Stimulated activated CD4-positive, alpha-beta T cell treated with anti-CD3 and anti-CD28 coated beads, Interleukin-1b, Interleukin-23, amount 100 ng/mL, for 24 hours (primary cell): ENCODE measurements at places on chromosomes 1 and 21.

DNA sequence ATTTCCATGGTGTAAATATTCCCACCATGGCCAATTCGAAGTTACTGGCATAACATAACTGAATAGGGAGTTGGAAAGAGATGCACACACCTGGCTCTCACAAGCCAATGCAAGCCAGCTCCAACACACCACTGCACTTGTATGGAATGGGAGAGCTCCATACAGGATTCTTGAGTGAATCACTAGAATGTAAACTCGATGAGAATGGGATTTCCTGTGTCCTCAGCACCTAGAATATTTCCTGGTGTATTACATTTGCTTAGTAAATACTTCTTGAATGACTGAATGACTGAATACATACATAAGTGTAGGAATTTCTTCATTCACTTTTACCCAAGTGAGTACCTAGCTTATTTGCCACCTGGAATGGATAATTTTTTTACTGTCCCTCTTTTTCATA, 16.2 kb upstream of the PPIE start:
- DNase-seq: no peak

DNA sequence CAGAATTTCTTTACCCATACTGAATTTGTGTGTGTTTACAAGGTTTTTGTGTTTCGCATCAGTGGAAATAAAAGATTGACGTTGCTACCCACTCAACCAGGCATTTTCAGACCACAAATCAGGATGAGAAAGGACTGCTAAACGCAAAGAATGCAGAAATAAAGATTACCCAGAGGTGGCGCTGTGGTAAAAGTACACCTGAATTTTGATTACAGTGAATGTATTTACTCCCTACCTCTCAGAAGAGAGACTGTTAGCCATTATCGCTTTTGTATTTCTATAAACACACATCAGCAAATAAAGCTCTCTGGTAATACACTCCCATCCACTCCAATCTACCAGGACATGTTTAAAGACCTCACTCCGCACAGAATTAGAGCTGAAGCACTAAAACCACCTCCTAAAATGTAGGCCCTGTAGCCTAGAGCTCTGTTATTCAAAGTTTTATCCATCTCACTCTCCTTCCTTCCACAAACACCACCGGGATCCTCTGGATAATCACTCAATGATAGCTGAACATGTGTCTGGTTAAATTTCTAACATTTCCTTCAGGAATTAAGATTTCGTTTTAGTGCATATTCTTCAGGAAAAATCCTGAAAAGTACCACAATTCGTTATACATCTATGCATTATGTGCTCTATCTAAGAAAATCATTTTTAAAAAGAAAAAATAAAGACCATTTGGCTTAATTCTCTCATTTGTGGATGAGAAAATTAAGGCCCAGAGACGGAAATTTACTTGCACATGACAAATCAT, 2.5 kb upstream of the LMO4 start:
- DNase-seq: no peak

GRCh38 chr1:151069103-151069486, 1.5 kb upstream of the GABPB2 start:
- no peak for DNase-seq

GRCh38 chr1:56063461-56063860, 515.9 kb downstream of the PLPP3 start:
- DNase-seq: no peak

GRCh38 chr21:45811136-45811535, 167.6 kb downstream of the PCBP3 start:
- no peak for DNase-seq

- DNase-seq: no peak
Measured at GRCh38 chr1:194104247-194104844, 917.9 kb upstream of the B3GALT2 start.

DNA sequence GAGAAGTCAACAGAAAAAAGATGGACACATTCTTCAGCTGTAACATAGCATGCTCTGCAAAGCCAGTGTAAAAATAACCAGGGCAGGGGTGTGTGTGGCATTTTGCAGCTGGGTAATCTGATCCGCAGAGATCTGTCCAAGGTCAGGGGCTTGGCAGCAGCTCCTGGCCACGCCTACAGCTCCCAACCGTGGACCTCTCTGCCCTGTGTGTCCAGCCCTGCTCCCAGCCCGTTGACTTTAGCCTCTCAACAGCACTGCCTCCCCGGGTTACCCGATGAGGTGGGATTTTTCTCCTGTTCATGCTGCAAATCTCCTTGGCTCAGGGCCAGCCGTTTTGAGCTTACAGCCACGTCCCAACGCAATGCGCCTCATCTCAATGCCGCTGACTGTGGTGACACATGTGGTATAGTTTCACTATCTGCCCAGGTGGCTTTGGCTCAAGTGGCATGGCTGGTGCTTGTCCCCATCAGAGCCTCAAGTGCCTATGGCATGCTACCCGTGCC, 68.1 kb downstream of the VWA5B1 start:
- DNase-seq: no peak

- no peak for DNase-seq
Measured at GRCh38 chr1:212062832-212063438, 27.4 kb downstream of the DTL start.

- DNase-seq: no peak
Measured at GRCh38 chr1:188027613-188028012, 1198.9 kb downstream of the PLA2G4A start.

GRCh38 chr21:33236766-33237165, 7.0 kb downstream of the IFNAR2 start:
- DNase-seq: no peak

GRCh38 chr1:101166583-101167120, 70.2 kb upstream of the S1PR1 start:
- DNase-seq: no peak

GRCh38 chr1:106619080-106619826, 437.2 kb upstream of the PRMT6 start:
- no peak for DNase-seq

DNA sequence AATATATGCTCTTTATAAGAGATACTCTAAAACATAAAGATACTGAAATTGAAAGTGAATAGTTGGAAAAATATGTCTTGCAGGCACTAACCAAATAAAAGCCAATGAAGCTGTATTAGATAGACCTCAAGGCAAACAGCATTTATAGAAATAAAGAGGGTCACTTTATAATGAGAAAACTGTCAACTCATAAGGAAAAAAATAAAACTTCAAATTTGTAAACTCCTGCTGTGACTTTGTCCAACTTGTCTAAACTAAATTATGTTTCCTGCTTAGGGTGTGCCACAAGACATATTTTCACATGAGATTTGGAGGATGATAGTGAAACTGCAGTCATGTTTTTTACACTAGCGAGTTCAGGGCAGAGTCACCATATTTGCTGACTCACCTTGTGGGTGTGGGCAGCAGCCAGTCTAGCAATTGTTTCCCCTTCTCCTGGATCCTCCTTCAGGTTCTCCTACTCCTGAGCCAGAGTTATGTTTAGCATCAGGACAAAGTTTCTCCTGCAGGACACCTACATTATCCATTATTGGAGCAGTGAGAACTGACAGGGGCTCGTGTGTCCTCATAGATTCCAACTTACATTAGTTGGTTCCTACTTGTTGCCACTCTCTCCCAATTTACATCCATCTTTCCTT, 43.8 kb downstream of the CD53 start:
- DNase-seq: no peak

DNA sequence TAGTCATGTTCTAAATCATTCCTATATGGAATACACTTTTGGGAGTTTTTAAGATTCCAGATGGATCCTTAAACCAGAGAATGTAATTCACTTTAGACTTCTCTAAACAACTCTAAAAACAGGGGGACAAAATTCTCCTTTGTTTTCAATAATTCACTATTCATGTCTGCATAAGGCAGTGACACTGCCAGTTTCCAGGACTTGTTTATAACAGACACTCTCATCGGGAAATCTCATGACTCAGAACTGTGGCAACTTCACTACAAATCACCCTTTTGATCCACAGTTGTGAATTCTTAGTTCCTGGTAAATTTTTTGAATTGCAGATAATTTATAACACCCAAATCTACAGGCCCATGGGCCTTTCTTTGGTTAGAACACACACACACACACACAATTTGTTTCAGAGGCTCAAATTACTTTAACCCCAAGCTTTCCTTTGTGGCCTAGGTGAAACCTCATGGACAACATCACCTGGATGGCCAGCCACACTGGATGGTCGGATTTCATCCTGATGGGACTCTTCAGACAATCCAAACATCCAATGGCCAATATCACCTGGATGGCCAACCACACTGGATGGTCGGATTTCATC, at the start of gene OR2T4:
Gene OR2T4, plus strand, starts transcription at position 545 of the 595 bp plus-strand sequence. Its CDS starts 0 bp downstream, at position 545.
- DNase-seq: no peak
